ENCODE measurements at places on chromosomes 6 and 20.
A peak's percentile ranks its signal among the peaks of the same experiment; 100 is the strongest.

GRCh38 chr20:57468523-57469417 lies 56.2 kb downstream of the CTCFL start:
- no peak for DNase-seq

DNA sequence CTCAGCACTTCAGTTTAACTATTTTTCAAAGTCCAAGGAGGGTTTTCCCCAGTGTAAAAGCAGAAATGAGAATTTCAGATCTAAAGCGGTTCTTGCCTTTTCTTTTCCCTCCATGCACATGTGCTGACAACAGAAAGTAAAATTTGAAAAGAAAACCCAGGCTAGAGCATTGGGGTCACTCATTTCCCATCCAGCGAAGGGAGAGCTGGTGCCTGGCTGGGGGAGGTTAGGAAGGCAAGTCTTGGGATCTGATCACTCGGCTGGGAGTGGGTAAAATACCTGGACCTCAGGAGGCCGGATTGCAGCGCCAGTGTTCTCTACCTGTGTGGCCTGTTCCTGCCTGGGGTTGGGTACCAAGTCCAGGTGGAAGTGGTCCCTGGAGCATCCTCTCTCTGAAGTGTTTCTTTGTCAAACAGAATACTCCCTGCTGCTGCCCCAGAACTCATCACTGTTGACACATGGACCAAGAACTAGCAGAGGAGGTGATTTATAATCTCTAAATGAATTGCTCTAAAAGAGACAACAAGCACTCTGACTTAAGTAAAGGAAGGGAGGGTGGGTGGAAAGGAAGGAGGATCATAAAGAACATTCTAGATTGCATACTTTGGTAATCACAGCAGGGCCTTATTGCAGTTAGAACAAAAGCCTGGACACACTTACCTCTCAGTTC lies 136.0 kb downstream of the MTHFD1L start:
- DNase-seq: no peak

GRCh38 chr20:35767683-35768481 lies 3.9 kb upstream of the PHF20 start:
- DNase-seq: peak; percentile 30

DNA sequence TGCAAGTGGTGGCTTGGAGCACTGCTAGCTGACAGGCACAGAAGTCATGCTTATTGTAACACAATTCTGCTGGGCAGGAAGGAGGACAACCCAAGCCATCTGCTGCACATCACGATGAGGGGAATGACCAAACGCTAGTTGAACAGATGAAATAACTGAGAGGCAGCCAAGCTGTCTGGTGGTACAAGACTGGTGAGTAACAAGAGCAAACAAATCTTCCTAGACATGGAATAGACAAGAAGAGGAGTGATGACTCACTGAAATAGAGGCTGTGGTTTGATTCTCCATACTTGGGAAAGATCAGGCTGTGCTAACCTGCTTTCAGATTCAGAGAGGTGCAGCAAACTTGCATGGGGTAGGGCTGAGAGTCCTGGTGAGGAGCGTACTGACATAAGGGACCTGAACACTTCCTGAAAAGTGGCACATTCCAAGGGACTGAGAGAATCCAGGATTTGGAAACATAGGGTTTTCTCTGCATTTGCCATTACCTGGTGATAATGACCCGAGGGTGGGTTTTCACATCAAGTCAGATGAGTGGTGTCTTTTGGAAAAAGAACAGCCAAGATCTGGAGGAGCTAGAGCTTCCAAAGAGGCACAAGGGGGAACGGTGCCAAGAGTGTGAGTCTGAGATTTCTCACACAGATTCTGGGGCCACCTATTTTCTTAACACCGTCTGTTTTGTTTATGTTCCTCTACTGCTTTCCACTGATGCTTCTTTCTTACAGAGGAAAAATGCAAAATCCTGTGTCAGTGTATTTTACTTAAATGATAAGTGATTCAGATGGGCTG lies 60.0 kb downstream of the PRL start:
- no peak for DNase-seq

DNA sequence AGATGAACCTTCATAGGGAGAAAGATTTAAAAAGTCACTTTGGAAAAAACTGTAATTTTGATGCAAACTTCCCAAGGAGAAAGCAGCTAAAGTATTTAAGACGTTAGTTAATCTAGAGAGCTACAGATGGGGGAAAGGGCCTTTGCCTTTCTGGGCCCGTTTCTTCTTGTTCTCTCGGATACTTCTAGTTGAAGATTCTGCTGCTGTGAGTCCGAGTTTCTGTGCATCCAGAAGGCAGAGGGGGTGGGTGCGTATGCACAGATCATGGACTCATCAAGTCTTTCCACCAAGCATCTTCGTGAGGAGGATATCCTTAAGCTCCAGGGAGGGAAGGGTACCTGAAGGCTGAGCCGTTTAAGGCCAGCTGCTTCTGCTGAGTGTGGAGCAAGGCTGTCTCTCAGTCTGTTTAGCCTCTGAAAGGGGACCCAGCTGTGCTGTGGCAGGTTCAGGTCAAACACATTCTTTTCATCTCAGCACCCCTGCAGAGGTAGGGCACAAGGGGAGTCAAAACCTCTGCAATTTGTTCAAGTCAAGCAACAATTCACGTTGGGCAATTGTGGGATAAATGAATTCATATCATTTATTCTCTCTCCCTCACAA lies 4.3 kb downstream of the LAMP5 start:
- DNase-seq: no peak

DNA sequence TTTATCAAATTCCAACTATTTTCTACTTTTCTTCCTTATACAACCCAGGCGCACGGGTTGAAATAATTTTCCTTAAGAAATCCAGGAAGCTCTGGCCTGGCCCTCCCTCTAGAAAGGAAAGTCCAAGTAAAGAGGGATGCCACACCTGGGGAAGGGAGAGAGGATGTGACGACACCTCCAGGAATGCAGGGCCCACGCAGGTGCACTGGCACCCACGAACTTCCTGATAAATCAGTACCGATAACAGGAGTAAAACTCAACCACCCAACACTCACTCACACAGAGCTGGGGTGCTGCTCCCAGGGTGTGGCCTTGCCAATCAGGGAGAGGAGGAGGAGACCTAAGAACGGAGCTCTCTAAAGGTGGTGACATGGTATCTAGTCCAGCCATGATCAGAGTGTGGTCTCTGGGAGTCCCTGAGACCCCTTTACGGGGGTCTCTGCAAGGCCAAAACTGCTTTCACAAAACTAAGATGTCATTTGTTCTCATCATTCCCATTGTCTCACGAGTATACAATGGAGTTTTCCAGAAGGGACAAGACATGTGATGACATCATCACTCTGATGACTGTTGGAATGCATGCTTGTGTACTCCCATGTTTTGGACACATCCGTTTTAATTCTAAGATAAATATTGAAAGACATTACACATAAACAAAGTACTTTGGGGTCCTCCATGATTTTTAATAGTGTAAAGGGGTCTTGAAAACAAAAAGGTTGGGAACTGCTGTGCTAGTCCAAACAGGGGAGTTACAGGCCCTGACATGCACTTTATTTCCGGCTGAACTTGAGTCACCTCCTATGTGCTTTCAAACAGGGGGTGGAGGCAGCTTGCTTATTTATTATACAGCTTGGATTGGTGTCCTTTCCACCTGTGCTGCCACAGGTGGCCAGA lies 2.2 kb upstream of the PARD6B start:
- no peak for DNase-seq

GRCh38 chr6:127298475-127298874 lies 31.8 kb downstream of the RNF146 start:
- no peak for DNase-seq

DNA sequence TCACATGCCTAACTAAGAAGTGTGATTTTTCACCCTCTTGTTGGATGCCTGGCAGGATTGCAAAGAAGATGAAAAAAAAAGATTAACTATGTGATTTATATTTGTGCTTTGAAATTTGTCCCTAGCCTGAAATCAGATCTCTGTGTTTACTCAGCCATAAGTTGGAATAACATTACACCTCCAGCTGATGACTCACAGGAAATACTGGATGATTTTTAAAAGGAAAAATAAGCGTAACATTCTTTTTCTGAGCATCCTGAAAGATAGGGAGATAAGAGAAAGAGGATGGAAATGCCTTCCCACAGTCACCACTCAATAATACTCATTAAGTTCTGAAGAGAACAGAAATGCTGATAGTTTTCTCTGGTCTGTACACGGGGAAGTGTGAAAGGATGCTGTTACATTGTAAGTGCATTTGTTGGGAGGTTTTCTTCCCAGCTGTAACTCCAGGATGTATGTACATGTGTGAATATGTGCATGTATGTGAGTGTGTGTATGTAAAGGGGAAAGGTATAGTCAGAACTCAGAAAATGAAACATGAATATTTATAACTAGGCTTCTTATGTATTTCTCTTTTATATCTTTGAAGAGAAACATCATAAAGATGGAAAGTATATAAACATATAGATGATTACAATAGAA lies 37.4 kb upstream of the RIPPLY2 start:
- DNase-seq: no peak

DNA sequence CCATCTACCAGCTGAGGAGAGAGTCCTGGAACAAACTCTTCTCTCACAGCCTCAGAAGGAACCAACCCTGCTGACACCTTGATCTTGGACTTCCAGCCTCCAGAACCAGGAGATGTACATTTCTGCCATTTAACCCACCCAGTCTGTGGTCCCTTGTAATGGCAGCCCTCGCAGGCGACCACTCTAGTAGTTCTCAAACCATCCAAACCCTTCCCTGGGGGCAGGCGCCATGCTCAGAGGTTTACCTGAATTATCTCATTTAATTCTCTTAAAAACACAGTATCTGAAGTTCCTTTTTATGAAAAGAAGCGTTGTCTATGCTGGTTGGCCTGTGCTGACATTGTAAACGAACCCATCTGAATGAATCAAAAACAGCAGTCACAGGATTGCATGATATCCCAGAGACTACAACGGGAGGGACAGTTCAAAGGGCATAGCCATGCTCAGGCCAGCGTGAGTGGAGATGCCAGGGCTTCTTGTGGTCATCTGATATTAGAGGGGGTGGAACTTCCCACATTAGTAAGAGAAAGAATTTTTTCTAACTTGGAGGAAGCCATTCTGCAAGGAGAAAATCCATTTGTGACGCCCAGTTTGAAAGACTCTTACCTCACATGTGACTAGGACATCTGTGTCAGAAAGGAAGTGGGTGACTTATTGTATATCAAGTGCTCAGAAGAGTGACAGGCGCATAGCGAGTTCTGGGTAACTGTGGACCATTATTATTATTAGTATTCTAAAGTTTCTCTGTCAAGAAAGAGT lies 17.2 kb upstream of the TAGAP start:
- no peak for DNase-seq

DNA sequence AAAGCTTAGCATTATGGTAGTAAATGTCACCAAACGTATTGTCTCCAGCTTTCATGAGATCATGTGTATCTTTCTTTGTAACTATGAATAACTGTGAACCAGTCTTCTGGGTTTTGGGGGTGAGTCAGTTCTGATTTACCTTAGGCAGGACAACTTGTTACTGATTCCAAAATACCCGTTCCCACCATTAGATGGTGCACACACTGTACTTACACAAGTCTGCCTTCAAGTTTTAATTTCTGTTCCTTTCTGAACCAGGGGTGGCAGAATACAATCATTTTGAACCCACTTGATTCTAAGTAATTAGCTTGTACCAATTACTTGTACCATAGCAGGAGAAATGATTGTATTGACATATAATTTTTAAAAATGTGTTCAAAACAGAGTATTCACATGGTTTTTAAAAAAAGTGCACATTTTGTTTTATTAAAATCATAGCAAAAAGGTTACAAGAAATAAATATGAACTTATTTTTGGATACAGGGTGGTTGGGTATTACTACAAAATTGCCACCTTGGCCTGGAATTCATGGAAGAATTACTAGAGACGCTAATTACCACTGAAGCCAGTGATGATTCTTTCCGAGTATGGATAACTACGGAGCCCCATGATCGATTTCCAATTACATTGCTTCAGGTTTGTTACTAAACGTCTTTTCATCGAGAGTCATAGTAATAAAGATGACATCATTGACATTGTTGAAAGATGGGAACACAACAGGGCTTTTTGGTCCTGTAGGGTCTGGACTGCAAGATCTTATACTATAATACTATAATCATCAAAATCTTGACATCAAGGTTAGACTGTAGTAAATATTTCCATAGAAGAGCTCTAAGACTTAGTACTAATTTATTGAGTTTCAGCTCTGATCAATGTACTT lies 75.2 kb upstream of the GLP1R start:
- peak; percentile 16 for DNase-seq

DNA sequence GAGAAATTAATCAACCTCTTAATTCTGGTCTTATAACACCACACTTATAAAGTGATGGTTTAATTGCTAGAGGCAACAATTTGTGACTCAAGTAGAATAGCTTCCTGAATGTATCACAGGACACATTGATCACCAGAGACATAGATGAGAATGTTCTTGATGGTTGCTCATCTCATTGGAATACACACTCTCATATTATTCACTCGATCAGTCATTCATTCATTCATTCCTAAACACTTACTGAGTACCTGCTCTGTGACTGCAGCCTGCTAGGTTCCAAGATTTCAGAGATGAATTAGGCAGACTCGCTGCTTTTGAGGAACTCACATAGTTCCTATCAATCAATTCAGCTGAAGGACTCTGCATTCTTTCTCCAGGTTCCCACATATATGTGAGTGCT lies 365.1 kb upstream of the SOX4 start:
- DNase-seq: no peak

DNA sequence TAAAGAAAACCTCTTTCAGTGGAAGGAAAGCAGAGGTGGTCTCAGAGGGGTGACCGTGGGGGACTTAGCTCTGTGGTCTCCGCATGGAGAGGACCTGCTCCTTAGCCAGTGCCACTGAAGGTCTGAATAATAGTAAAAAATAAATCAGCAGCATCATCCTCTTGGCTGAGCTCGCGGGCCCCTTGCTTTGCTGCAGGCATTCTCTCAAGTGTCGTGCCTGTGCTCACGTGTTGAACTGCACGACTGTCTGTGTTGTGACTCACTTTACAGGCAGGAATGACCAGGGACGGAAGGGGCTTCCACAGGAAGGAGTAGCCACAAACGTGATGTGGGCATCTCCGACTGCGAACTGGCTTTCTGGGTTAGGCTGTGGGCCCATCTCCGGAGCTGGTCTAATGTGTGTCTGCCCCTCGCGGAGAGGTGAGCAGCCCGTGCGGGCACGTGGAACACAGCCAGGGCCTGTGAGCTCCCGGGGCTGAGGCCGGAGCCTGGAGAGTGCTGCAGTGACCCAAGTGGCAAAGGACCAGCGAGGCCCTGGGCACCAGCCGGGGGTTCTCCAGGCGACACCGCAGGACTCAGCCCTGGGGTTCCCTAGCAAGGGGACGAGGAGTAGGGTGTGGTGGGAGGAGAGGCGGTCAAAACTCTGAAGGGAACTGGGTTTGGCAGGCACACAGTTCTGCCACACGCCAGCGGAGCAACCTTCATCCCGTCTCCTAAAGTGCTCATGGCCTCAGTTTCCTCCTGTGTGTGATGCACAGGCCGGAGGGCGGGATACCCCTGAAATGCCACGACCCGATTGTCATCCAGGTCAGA lies 89.2 kb downstream of the RAMACL start:
- DNase-seq: no peak

Measured in stimulated activated CD4-positive, alpha-beta T cell treated with anti-CD3 and anti-CD28 coated beads, Interleukin-4, amount 100 ng/mL, for 48 hours (primary cell).